ENCODE measurements at places on chromosomes 5 and 9.

DNA sequence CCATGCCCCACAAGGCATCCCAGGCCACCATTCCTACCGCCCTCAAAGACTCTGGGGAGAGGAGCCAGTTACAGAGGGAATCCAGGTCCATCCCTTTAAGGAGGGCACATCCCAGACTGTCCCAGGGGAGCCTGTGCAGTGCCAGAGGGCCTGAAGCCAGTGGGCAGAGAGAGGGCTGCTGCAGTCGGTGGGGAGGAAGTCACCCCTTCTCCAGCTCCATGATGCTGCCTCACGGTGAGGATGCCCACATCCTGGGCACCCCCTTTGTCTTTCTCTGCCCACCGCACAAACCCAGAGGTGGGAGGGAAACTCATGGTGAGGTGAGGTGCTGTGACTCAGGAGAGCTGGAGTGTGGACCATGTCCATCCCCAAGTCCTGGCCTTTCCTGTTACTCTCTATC, 26.2 kb upstream of the ANKRD33B start:
- no peak for DNase-seq

DNA sequence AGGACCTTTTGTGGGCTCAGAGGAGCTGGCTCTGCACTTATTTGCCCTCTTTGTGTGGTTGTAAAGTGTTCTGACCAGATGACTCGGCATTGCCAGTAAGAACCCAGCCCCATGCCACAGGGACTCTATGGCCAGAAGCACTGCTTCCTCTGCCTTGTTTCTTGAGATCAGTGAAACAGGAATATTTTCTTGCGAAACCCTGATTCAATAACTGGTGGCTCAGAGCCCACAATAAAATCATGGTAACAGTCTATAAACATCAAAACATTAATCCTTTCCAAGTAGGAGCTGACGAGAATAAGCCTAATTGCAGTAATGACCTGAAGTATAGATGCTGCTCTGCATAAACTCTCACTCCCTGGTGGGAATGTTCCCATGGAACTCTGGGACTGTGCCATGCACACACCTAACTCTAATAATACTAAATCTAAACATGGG, 344.3 kb downstream of the ZNF608 start:
- DNase-seq: no peak

DNA sequence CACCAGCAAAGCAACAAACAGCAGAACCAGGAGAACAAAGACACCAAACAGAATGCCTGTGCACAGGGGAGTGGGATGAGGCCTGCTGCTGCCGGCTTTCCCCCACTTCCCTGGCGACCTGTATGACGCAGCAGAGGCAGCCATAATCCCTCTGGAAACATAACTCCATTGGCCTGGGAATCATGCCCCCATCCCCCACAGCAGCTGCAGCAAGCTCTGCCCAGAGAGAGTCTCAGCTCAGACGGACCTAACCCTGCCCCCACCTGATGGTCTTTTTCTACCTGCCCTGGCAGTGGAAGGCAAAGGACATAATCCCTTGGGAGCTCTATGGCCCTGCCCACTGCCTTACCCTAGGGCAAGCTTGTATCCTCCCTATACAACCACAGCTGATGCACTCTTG, 81.8 kb upstream of the FANCC start:
- DNase-seq: no peak

GRCh38 chr9:68530618-68531017, 10.1 kb downstream of the TMEM252 start:
- DNase-seq: no peak

GRCh38 chr5:105878402-105878801, 1792.3 kb downstream of the EFNA5 start:
- no peak for DNase-seq

All from NCI-H524 treated with DMSO at 0.1 percent for 48 hours (cell line).